ENCODE measurements at places on chromosomes 13 and 19. TPM values are rescaled to one million over a fixed set of nuclear protein-coding genes. Genes with fewer than 3 reads are reported as not detected.

DNA sequence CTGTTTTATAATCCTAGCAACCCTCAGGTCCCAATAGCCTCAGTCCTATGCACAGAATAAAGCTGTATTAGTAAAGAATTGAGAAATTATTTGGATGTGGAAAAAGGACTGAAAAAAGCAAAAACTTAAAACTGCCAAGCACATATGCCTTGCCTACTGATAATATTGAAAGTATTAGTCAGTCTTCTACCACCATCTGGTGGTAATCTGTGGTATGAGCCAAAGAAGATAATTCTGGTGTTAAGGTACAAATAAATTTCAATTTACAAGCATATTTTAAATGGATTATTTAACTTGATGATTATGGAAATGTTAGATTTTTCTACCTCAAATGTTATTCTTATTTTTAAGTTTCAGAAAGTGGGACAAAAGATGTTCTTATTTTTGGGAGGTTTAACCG lies 460.3 kb upstream of the KLHL1 start:
- no peak for DNase-seq

DNA sequence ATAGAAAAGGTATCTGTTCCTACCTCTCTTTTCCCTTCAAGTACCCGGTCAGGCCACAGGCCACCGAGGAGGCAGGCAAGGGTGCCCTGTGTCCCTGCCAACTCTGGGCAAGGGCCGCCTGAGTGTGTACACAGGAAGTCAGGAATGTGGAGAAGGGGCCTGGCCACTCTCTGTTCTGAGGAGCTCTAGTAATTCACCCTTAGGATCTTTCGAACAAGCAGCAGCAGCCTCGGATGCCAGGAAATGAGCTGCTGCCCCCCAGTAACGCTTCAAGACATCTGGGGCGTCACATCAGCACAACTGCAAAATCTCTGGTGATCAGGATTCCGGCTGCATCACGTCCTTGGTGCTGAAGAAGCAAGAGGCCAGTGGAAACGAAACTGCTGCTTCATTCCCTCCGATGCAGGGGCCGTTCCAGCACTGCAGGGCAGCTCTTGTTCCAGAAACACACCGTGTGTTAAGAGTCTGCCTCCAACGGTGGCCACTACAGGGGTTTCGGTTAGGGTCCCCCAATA lies 2.0 kb downstream of the RAB20 start:
- peak; percentile 74 for DNase-seq

GRCh38 chr19:16978156-16978555 lies 48.5 kb downstream of the CPAMD8 start:
- DNase-seq, result no peak

GRCh38 chr13:87498681-87499080 lies 172.5 kb upstream of the SLITRK5 start:
- DNase-seq, result no peak

The ACER1 gene
- not detected for total RNA-seq

The C19orf67 gene
- not detected for total RNA-seq

DNA sequence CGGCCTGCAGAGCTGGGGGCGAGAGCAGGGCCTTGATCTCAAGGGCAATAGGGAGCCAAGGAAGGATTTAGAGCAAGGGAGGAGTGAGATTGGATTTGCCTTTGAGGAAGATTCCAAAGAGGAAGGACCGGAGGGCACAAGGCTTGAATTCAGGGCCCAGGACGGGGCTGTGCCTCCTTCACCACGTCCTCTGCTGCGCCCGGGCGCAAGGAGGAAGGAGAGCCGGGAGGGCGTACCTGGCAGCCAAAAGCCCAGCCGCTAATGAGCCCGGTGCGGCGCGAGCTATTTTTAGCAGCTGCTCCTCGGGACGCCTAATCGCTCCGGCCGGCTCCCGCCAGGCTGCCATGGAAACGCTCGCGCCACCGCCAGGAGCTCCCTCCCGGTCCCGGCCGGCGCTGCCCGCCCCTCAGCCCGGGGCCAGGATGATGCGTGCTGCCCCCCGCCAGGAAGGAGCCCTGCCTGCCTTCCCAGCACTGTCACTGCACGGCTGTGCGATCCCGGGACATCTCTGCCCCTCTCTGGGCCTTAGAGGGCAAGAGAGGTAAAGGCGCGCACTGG lies 31.3 kb downstream of the TINCR start:
- peak; percentile 90 for DNase-seq

The FFAR3 gene
- total RNA-seq, result not detected

The C1QTNF9 gene
- total RNA-seq, result 3.9 TPM

The PCDH20 gene
- total RNA-seq, result 3.7 TPM

DNA sequence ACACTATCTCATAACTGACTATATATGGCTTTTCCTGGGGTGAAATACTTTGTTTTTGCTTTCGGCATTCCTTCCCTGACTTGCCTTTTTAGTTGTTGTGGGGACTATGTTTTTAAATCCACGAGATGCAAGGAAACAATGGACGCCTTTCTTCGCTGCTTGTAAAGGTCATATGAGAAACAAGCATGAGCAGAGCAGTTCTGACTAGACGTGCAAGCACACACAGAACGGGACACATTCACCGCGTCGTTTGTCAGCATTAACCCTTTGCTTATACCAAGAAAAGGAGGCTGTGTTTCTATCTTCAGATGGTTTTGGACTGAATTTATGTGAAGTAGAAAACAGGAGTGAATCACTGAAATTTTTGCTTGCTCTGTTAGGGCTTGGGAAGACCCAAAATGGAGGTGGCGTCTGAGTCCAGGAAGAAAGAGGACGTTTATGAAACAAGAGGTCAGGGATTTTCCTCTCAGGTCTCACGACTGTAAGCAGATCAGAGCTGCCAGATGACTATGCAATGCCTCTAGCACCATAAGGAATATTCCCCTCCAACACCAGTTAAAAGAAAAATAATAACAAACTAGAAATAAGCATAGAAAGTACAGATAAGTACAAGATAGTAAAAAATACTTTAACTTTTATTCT lies 358.9 kb downstream of the DLEU7 start:
- DNase-seq, result no peak
